ENCODE measurements at places on chromosomes 2 and 18.

DNA sequence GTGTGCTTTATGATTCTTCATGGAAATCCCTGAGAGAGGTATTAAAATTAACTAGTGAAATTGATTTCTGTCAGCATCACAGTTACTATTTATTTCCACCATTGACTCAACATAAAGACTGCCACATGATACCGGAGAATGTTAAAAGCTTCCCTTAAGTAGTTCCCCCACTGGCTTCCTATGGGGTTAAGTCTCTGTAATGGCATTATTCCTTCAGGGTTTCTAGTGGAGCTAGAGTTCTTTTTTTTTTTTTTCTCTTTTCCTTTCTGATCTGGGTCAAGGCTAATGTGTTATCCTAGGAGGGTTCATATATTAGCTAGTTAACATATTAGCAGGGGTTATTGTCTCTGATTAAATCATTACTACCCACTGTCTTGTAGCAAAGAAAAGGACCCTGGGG, 1919.1 kb upstream of the PIK3C3 start:
- DNase-seq, result no peak

- DNase-seq, result no peak
Measured at GRCh38 chr2:7075834-7076233, 158.6 kb downstream of the RNF144A start.

GRCh38 chr18:45680066-45680690, 43.8 kb upstream of the SLC14A1 start:
- no peak for DNase-seq

DNA sequence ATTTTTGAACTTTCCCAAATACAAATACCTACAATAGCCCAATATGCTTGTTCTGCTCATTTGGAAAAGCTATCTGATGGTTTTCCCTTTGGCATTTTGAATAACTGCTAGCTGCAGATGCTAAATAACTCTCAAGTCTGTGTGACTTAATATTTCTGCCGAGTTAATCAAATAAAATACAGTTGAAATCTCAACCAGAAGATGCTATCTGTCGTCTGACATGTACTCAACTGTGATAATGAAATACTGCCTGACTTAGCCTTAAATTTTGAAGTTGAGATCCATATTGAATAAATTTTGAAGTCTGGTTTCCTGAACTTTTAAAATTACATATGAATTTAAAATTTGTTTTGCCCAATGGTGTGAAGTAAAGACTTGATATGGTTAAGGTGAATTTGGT, 204.4 kb upstream of the MEX3C start:
- no peak for DNase-seq

DNA sequence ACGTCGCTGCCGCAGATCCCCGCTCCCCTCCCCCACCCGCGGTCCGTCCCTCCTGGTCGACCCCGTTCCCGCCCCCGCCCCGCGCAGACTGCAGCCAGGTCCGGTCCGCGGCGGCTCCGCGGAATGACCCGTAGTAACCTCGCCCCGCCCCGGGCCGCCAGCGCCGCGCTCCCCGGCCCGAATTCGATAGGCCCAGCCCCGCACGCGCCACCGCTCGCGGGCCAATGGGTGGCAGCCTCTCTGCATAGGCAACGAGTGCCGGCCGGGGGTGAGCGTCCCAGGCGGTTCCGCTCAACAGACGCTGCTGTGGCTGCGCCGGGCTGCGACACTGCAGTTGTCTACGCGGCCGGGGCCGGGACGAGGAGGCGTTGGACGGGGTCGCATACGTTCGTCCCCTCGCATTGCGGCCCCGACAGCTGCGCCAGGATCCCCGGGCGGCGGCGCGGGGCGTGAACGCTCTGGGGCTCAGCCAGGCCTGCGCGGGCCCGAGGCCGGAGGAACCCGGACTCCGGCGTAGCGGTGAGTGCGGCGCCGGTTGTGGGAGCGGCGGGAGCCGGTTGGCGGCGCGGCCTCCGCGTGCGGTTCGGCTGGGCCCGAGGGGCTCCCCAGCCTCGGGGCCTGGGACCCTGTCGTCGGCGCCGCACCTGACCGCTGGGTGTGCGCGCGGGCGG, at the start of gene ACSL3:
Gene ACSL3 (plus strand): TSS at position 297 of the 671 bp plus-strand sequence. CDS start 47,737 bp downstream, outside the sequence.
- peak; percentile 94 for DNase-seq

DNA sequence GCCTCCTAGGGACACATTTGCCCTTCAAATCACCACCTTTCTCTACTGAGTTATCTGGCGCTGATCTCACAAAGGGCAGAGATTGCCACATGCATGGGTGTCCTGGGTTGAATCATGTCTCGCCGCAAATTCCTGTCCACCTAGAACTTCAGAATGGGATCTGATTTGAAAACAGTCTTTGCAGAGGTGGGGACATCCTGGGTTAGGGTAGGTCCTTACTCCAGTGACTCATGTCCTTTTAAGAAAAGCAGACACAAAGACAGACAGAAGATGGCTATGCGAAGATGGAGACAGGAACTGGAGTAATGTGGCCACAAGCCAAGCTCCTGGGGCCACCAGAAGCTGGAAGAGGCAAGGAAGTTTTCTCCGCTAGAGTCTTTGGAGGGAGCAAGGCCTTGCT, 197.4 kb upstream of the SMIM21 start:
- DNase-seq, result peak; percentile 58

- DNase-seq, result no peak
Measured at GRCh38 chr18:36811955-36812354, 16.8 kb downstream of the TPGS2 start.

- peak; percentile 93 for DNase-seq
Measured at GRCh38 chr2:101558740-101559525, 84.0 kb upstream of the RFX8 start.

DNA sequence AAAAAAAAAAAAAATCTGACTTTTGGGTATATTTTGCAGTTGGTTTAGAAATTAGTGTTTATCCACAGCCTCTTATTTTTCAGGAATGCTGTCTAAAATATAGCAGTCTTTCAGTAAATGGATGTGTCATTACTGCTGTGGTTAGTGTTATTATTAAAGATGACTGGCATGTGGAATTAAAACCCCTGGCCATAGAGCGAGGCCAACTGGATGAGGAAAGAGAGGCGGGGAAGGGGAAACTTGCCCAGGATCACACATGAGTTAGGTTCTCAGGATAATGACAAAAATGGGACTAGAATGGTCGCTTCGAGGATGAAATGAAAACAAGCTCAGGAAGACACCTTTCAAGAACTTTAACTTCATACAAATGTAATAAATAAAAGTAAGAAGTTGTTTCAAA, 57.4 kb upstream of the APCDD1 start:
- no peak for DNase-seq

GRCh38 chr2:207978177-207978948, 47.0 kb downstream of the PLEKHM3 start:
- DNase-seq, result no peak

GRCh38 chr2:18373081-18373480, 187.4 kb downstream of the RDH14 start:
- DNase-seq, result no peak

GRCh38 chr2:150271952-150272802, 215.3 kb downstream of the RND3 start:
- DNase-seq, result peak; percentile 45

GRCh38 chr2:51013079-51013932, 18.6 kb downstream of the NRXN1 start:
- DNase-seq, result peak; percentile 2

DNA sequence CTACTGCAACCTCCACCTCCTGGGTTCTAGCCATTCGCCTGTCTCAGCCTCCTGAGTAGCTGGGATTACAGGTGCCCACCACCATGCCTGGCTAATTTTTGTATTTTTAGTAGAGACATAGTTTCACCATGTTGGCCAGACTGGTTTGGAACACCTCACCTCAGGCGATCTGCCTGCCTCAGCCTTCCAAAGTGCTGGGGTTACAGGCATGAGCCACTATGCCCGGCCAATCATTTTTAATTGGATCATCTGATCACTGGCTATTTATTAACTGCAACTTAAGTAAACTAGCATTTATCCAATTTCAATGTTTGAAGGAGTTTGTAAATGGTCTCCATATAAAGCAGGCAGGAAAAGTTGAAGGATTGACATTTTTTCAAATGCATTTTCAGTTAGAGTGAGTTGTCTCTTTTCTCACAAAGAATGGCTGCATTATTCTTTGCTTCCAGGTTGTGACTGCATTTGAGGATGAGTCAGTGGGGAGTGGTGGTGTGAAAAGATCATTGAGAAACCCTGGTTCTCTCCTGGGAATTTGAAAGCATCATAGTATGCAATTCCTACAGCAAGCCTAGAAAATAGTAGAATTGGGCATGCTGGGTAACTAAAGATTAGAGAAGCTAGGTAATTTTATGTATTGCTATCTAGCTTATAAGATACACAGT, 431.1 kb upstream of the ZEB2 start:
- DNase-seq, result peak; percentile 82

GRCh38 chr18:9737472-9738121, 29.5 kb downstream of the RAB31 start:
- no peak for DNase-seq

Data from fibroblast of lung (primary cell).